Aorta (tissue), 5 donors: ENCODE measurements at places on chromosomes 6 and 20.

DNA sequence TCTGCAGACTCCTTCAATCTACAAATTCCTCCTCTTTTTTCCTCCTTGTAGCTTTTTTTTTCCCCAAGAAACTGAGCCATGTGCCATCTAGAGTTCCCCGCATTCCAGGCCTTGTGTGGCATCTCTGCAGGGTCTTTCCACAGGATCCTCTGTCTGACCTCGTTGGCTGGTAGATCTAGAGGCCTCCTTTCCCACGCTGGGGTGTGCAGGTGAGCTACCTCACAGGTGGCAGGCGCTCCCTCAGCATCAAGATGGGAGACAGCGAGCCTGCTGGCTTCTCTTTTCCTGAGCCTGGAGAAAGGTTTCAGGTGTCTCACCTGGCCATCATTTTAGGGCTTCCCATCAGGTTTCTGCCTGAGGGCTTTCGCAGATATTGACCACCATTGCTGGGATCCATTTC lies 9.6 kb upstream of the NELFCD start:
- DNase-seq, result no peak

- no peak for DNase-seq
Measured at GRCh38 chr6:23176471-23176870, 607.1 kb downstream of the HDGFL1 start.

DNA sequence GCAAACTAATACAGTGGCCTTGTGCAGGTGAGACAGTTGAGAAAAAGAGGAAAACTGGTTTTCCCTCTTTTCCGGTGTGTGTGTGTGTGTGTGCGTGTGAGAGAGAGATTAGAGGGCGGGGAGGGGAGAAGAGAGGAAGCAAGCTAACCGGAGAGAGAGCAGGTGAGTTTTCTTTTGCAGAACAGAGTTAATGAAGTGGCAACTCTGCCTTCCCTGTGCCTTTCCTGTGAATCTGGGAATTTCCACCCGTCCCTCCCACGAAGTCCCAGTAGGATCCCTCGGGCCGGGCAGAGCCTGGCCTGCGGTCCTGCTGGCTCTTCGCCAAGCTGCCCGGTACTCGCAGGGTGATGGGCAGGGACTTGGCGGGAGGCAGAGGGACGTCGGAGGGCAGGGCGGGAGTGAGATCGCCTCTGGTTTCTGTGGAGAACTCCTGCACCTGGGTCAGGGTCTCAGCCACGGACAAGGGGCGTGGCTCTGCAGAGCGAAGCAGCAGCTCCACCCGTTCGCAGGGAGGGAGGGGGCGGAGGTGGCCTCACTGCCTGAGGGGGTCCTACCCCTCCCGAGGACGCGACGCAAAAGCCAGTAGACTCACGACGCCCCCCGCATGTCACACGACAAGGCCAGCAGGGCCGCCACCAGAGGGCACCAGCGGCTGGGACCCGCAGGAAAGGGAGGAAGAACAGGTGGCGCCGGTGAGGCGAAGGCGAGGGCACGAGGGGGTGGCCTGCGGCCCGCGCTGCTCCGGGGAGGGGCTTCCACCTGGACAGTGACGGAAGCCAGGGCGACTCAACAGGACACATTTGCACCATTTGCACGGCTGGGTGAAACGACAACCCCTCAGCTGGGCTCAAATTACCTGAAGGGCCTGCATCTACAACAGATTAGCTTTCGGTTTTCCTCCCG lies 51.2 kb upstream of the RNF182 start:
- DNase-seq, result peak; percentile 64

DNA sequence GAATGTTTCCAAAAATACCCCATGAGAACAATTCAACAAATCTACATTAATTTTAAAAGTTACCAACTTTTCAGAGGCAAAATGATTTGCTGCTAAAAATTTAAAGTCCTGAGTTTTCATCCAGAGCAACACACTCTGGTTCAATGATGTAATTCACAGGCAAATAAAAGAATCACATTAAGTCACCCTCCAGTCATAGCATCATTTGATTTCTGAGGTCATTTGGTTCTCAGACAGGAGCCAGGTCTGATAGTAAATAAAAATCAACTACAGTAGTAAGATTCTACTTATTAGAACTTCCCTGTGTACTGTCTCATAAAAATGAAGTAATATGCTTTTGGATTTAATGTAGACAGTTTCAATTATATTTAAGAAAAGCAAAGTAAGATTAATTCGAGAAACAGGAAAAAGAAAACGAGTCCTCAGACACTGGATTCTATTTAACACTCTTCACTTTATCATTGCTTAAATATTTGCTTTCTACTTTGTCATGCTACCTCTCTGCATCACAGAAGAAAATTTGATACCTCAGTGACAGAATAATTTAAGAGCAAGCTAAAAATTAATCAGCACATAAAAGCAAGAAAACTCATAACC lies 25.8 kb downstream of the MAP7 start:
- DNase-seq, result no peak

GRCh38 chr6:145209272-145209671 lies 526.0 kb downstream of the EPM2A start:
- DNase-seq, result no peak

DNA sequence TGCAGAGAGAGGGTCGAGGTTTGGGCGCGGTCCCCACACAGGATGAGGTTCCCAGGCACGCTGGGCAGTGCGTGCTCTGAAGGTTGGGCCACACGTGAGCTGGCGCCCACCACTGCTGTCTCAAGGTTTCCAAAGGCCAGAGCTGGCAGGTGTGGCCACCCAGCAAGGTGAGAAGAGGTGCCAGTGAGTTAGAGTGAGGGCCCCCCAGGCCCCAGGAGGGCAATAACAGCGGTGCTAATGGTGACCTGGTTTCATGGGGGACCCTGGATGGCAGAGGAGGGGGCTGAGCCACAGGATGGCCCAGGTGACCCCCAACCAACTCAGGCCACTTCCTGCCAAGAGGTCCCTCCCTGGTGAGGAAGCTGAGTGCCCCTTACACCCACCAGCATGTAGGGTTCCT lies 185.0 kb downstream of the TAF4 start:
- DNase-seq, result no peak

- no peak for DNase-seq
Measured at GRCh38 chr20:14284443-14284842, 53.0 kb downstream of the FLRT3 start.

DNA sequence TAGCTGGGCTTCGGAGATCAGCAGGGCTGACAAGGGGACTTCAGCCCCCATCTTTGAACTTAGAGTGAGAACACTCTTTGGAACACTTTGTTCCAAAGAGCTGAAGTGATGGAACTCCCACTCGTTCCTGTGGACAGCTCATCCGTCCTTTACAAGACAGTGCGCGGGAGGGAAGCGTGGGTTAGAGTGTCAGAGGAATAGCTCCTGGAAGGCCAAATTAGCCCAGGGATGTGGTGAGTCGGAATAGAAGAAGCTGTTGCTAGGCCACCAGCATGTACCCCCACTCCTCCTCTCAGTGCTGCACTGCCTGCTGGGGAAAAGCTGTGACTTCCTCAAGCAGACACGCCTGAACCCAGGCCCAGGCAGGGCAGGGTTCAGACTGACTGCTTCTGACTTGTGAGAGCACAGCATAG lies 1.7 kb downstream of the SDCBP2 start:
- no peak for DNase-seq

DNA sequence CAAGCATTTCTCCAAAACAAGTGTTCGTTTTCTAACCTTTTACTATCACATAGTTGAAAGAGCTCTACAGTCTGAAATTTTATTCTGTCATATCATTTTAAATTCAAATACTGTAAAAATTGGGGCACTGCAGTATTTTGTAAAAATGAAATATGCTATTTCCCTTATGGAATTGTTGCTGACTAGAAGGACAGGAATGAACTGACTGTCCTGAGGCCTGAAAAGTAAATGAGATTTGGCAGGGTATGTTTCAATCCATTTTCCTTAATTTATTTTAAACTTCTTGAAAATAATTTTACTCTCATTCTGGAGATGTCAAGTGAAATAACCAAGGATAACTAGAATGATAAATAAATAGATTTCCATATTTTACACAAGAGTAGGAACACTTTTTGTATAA lies 11.9 kb upstream of the PNRC1 start:
- DNase-seq, result no peak

GRCh38 chr6:2884804-2885203 lies 18.3 kb downstream of the SERPINB9 start:
- DNase-seq, result no peak

DNA sequence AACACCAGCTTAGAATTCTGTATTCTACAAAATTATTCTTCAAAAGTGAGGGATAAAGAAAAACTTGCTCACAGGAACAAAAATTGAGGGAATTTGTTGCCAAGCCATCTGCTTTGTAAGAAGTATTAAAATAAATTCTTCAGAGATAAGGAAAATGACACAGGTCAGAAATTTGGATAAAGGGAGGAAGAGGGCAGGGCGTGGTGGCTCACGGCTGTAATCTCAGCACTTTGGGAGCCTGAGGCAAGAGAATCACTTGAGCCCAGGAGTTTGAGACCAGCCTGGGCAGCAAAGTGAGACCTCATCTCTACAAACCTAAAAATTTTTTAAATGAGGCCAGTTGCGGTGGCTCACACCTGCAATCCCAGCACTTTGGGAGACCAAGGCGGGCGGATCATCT lies 11.8 kb downstream of the SMIM28 start:
- no peak for DNase-seq

DNA sequence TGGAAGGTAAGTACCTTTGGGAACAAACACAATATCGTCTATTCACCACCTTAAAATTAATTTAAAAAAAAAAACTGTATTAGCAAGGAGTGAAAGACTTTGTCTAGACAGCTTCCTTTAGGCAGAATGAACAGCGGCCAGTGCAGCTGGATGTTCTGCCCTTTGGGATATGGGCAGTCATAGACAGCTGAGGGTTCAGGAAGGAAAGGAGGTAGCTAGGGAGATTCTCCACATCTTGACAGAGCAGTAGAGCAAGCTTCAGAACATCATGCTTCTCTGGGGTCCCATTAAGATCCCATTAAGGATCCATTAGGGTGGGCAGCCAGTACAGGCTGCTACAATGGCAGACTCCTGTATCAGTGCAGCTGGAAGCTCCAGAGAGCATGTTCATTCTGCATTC lies 46.5 kb upstream of the PLCB4 start:
- no peak for DNase-seq

DNA sequence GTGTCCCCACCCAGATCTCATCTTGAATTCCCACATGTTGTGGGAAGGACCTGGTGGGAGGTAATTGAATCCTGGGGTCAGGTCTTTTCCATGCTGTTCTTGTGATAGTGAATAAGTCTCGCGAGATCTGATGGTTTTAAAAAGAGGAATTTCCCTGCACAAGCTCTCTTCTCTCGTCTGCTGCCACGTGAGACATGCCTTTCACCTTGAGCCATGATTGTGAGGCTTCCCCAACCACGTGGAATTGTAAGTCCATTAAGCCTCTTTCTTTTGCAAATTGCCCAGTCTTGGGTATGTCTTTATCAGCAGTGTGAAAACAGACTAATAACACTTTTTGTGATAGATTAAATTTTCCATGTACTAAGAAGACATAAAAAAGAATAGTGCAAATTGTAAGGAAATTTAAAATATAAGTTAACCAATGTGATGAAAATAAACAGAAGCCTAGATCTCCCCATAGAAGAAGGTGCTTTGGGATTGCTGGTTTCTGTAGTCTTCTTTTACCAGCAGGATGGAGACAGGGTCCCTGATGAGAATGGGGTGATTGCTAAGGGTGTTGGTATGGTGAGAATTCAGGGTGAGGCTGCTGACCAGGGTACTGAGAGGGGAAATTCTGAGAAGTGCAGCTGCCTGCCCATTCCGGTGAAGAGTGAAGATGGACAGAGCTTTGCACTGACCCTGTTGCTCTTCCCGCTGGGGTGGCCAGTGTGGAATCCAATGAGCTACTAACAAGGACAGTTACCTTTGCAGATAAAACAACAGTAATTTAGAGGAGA lies 50.7 kb downstream of the BMP2 start:
- DNase-seq, result no peak

GRCh38 chr6:105005451-105005850 lies 48.5 kb downstream of the LIN28B start:
- no peak for DNase-seq

GRCh38 chr6:16243664-16244063 lies 5.3 kb downstream of the GMPR start:
- no peak for DNase-seq

GRCh38 chr6:31815025-31815838 lies at the start of the genes HSPA1A and HSPA1L:
HSPA1A (plus strand) TSS chr6:31815543; CDS start chr6:31815757, 214 bp downstream.
HSPA1L (minus strand) TSS chr6:31815283; CDS start chr6:31811972, 3,311 bp downstream.
- DNase-seq, result peak; percentile 98

GRCh38 chr6:93896081-93896480 lies 476.7 kb upstream of the EPHA7 start:
- DNase-seq, result no peak

DNA sequence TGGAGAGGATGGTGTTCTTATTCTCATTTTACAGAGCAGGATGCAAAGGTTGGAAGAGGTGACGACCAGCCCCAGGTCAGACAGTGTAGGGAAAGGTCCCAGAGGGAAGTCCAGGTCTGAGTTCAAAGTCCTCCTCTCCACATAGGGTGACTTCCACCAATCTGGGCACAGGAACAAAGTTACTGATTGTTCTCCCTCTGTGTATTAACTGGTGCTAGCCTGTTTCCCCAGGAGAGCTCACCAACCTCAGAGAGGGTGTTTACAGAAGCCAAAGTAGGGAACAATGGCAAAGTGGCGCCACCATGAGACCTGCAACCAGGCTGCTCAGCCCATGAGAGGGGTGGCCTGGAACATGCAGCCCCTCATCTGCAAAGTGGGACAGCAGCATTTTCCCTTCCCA lies 16.8 kb upstream of the SIRPB1 start:
- no peak for DNase-seq

GRCh38 chr20:32019563-32020463 lies 9.6 kb downstream of the CCM2L start:
- no peak for DNase-seq

GRCh38 chr20:8473459-8473858 lies 341.4 kb downstream of the PLCB1 start:
- DNase-seq, result no peak

DNA sequence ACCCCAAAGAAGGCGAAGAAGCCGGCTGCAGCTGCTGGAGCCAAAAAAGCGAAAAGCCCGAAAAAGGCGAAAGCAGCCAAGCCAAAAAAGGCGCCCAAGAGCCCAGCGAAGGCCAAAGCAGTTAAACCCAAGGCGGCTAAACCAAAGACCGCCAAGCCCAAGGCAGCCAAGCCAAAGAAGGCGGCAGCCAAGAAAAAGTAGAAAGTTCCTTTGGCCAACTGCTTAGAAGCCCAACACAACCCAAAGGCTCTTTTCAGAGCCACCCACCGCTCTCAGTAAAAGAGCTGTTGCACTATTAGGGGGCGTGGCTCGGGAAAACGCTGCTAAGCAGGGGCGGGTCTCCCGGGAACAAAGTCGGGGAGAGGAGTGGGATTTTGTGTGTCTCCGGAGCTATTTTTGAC lies 69.6 kb downstream of the HFE start:
- DNase-seq, result peak; percentile 87

GRCh38 chr20:34689486-34689885 lies 12.6 kb upstream of the PIGU start:
- no peak for DNase-seq

GRCh38 chr6:107418118-107418517 lies 41.2 kb downstream of the PDSS2 start:
- DNase-seq, result no peak

- DNase-seq, result no peak
Measured at GRCh38 chr6:81750681-81751387, 1.6 kb downstream of the TENT5A start.

DNA sequence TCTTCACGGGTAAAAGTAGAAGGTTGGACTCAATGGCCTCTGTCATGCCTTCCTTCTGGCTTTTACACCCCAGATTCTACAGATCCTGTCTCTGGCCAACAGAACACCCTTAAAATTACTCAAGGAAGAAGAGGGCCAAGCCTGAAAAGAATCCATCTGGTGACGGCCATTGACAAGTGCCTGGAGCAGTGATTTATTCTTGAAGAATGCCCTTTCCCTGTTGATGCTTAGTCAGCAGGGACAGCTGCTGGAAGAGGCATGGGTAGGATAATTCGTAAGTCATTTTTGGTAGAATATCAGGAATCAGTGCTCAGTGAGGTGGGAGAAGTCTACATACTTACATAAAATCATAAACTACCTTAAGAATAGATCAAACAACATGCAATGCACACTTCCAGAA lies 397.9 kb downstream of the SAMD5 start:
- no peak for DNase-seq
